Left colon (tissue), 2 donors: ENCODE measurements at places on chromosomes 5 and 9. TPM values are rescaled to one million over a fixed set of nuclear protein-coding genes. Genes with fewer than 3 reads are reported as not detected.

- no peak for DNase-seq
These were observed 152.9 kb downstream of the PIK3R1 start for GRCh38 chr5:68368311-68369022.

GRCh38 chr5:34533582-34534522, 122.3 kb upstream of the RAI14 start:
- no peak for DNase-seq

GRCh38 chr5:149938279-149938678, 6.3 kb downstream of the PDE6A start:
- DNase-seq = peak; percentile 83

GRCh38 chr9:131419026-131419614, 25.2 kb downstream of the PRRC2B start:
- DNase-seq = no peak

GRCh38 chr5:150134198-150134588, 21.5 kb downstream of the PDGFRB start:
- no peak for DNase-seq

DNA sequence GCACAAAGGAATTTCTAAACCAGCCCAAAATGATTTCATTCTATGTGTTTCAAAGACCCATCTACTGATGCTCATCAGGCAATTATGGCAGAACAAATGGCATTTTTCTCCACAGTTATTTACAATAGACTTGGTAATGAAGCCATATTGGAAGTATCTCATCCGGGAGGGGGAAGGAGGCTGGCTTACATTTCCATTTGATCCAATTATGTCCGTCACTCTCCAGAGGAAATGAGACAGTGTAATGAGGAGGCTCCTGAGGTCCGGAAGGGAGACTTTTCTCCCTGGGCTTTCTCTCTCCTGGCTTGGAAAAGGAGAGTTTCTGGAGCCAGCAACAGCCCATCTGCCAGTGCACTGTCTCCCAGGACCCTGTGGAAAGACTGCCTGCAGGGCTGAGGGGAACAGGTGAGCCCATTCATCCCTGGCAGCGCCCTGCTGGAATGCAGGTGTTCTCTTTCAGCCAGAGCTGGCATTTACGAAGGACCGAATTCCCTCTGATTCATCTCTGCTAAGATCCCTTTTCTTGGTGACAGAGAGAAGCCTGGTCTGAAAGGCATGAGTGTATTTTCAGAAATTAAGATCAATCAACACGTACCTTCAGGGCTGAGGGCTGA, 54.9 kb upstream of the SAP30L start:
- no peak for DNase-seq

DNA sequence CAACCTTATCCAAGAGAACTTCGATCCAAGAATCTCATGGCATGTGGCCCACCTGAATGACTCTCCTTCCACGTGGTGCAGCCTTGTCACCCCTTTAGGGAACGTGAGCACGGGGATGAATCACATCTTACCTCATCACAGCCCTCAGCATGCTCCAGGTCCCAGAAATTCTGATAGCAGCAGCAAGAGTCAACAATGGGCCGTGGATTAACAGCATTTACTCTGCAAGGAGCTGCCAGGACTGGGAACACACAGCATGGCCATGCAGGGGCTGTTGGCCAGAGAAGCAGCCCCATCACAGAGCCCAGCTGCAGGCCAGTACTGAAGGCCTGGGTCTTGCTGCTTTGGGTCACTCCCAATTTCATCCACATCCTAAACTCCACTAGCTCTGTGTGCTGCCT, 150.4 kb downstream of the C5orf15 start:
- no peak for DNase-seq

GRCh38 chr9:89427621-89428221, 70.2 kb downstream of the SEMA4D start:
- DNase-seq = no peak

LAMC3 gene
- 1.3 TPM for total RNA-seq

DNA sequence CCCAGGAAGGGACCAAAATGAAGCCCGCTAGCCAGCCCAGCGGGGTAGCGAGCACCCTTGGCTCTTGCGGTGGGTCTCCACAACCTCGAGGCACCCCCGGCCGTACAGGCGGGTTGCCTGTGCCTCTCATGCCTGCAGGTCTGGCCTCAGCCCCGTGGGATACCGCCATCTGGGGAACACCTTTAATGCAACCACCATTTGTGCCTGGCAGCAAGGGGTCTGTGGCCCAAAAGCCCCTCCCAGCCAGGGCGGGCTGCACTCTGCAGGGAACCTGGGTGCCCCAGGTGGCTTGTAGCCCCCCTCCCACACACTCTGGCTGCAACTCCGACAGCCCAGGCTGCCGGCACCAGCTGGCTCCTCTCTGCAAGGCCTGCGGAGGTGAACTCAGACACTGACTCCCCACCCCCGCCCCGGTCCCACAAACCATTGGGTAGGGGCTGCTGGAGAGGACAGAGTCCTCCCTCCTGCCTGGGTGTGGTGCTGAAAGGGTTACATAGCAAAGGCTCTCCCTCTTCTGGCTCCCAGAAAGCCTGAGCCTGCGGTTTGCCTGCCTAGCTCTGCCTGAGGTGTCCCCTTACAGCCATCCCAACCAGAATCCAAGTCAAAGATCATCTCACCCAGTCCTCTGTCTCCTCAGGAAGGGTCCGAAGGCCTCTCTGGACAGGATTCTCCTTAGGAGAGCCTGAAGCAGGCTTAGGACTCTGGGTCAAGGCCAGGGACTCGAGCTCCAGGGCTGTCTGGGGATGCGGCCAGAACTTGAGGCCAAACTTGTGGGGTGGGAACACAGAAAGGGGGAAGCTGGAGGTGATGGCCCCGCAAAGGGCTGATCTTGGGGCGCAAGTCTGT, 109.4 kb downstream of the PSD2 start:
- no peak for DNase-seq

- DNase-seq = no peak
These were observed 24.7 kb downstream of the SLC36A3 start for GRCh38 chr5:151278845-151279244.
